ENCODE measurements at places on chromosomes 6 and 20.

DNA sequence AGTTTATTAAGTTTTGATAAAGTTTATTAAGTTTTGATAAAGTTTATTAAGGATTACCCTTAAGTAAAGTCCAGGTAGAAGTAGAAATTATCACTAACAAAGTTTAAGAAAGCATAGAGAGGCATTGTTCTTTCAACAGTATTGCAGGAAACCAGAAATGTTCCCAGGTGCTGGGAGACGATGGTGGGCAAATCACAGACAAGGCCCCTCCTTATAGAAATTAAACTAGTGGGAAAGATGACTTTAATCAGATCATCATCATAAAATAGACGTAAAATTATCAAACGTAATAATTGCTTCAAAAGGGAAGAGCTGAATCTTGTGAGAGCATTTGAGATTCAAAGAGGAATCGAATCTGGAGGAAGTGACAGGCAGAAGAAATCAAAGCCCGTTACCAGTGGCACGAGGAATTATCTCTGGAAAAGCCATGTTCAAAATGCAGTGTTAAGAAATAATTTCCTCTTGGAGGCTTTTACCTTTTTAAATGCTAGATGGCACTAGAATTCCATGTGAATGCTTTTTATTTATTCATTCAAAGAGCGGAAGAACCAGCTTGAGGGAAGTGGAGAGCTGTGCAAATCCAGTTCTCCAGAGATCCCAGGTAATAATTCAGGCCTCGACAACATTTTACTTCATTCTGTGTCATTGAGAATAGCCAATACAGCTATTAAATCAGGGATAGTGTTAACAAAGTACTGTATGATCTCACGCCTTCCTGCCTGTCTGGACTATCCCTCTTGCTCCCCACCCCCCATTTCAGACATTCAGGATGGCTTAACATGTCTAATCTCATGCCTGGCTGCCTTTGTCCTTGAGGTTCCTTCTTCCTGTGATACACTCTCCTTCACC, 1.0 kb upstream of the APMAP start:
- no peak for DNase-seq

GRCh38 chr6:89443658-89444057, 10.7 kb downstream of the ANKRD6 start:
- no peak for DNase-seq

- no peak for DNase-seq
Observed at GRCh38 chr20:49167811-49168507, 20.2 kb downstream of the STAU1 start.

DNA sequence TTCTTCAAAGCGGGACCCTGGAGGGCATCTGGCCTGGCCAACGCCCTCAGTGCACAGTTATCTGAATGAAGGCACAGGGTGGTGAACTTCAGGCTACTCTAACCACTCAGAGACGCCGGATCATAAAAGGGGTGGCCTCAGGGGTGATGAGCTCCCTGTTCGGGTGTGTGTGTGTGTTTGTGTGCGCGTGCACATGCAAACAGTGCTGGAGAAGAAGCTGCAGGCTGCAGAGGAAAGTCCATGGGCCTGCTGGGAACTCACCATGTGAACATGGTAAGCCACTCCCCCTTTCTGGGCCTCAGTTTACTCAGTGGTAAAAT, 42.0 kb downstream of the KIAA1755 start:
- DNase-seq = no peak

DNA sequence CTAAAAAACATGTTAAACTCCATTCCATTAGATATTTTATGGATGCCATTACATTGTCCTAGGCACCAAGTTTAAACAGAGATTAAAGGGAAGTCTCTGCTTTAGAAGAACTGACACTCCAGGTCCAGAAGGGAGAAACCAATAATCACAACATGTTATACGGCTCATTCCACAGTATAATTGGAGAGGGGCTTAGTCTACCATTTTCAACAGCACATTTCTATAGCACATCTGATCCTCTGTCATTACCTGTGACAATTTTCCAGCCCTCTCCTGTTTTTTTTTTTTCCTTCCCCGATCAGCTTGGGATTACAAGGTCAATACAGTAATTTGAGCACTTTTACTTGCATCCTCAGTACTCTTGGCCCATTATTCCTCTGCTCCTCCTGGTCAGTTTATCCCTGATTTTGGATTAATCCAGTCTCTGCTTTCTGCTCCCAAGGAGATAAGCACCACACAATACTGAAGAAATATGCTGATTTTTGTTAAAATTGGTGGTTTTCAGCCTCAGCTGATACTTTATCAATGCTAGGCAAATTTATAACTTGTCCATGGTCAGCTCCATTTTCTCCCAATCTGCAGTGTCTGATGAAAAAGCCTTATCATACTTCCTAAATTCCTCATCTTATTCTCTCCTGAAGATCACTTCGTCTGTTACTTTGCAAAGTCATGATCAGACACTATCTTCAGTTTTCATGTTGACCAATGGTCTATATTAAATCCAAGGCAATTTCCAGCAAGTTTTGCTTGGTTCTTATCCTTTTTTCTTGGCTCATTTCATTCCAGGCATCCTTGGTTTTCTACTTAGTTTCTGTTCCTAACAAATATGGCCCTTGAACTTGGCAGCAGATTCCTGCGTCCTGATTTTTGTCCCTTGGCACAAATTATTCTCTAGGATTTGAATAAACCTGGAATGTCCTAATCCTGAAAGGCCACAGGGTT, 30.8 kb upstream of the SYNCRIP start:
- peak; percentile 24 for DNase-seq

DNA sequence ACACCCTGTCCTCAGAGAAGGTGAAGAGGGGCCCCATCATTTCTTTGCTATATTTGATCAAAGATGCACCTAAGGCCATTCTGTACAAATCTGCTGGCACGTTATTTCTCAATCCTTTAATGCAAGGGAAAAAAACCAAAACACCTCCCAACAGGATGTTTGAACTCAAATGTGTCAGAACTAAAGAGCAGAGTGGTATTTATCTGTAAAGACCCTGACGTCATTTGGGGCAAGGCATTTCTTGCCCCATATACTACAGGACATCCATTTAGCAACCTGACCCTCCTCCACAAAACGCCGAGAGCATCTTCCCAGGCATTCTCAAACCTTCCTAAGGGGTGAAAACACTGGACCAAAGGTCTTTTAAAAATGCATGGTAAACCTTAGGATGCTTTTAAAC, 50.8 kb downstream of the ZMYND8 start:
- DNase-seq = no peak

DNA sequence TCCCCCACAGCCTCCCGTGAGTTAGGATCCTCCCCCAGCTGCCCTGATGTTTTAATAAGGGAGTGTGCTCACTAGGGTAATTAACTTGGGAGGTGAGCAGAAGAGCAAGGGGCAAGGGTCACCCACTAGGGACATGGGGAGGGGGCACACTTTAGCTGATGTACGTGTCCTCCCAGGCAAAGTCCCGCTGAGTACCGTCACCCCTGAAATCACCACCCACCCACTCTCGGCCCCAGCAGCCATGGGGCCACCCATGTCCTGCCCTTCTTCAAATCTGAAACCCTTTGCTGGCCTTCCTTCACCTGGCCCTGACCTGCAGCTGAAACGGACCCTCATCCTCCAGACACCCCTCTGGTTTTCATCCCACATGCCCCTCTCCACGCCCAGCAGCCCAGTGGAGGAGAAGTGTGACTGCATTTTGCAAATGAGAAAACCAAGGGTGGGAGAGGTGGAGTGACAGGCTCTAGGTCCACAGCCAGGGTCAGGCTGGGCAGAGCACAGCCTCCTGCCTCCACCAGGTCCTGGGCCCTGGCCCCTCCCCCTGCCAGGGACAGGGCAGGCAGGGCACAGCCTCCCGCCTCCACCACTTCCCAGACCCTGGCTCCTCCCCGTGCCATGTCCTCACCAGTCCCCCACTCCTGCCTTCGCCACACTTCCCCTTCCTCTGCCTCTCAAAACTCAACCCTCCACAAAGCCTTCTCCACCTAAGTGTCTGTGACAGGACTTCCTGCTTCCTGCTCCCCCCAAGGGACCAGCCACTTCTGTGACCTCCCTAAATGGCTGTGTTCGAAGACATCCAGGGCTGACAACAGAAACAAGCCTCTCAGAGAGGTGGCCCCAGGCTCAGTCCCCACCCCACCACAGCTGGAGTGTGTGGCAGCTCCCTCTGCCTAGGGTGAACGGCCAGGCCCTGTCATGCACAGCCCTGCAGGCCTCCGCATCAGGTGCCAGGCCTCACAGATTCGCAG, 15.1 kb downstream of the ACSS1 start:
- peak; percentile 50 for DNase-seq

DNA sequence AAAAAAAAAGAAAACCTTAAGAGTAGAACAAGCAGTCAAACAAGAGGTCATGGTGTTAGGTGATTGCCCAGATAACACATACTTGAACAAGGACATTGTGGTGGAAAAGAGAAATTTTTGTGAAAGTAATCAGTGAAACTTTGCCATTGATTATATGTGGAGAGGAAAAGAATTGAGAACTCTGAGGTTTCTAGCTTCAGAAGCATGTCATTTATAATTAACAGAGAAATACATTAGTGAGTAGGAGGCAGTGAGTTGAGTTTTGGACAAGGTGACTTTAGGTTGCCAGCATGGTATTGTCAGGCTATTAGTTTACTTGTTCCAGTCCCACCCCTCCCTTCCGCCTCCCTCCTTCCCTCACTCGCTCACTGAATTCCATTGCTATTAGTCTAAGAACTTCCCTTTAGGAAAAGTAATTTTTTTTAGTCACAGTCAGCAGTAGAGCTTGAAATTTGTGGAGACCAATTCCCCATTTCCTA, 17.2 kb downstream of the TAB2 start:
- peak; percentile 25 for DNase-seq

DNA sequence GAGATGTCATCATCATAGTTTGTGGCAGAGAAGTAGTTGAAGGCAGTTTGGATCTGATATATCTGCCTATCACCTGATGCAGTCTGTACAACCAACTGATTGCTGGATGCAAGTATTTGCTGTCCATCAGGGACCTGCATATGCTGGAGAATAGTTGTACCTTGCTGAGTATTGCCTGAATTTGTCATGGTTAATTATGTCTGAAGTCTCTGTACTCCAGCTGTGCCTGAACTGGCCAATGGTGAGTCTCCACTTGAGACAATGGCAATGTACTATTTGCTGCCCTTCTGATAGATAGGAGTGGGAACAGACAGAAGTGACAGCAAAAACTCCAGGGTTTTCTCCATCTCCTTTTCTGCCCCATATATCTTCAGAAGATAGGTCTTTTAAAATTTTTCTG, 531.5 kb downstream of the EPHA7 start:
- no peak for DNase-seq

DNA sequence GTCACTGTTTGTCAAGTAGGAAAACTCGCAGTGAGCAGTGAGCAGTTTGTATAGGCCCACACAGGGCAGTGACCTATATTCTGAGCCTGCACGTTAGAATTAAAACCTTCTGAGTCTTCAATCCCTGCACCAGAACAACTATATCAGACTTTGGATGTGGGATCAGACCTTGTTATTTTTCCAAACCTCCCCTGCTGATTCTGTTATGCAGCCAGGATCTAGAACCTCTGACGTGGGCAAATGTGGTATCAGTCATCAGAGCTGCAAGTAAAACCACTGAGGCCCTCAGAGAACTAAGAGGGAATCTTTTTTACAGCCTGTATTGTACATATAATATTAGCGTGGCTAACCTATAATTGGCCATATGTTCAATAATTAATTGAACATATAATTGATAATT, 32.0 kb upstream of the AKAP7 start:
- DNase-seq = no peak

DNA sequence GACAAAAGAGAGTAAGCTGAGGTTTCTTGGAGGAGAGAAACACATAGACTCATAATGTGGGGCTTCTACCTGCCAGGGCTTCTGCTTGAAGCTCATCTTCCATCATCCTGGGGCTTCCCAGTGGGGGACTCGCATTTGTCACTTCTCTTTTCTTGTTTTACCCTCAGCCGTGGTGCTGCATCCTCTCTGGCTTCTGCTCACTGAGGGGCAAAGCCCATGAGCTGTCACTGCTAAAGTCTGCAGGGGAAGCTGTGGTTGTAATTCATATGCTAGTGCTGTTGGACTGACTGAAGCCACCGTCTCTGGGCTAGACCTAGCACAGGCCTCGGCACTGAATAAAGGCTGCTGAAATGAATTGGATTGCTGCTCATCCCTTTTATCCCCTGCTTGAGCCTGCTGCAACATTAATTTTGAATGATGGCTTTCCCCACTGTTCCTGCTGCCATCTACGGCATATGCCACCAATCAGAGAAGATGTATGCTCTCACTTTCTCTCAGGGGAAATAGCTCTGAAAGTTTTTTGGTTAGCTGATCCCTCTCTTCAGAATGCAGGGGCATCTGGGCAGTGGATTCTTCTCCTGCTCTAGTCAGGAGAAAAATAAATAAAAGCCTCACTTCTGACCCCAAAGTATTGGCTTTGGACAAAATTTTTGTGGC, 568.4 kb upstream of the MAP3K7 start:
- DNase-seq = no peak

GRCh38 chr20:62743777-62744317, 35.2 kb downstream of the NTSR1 start:
- DNase-seq = no peak

DNA sequence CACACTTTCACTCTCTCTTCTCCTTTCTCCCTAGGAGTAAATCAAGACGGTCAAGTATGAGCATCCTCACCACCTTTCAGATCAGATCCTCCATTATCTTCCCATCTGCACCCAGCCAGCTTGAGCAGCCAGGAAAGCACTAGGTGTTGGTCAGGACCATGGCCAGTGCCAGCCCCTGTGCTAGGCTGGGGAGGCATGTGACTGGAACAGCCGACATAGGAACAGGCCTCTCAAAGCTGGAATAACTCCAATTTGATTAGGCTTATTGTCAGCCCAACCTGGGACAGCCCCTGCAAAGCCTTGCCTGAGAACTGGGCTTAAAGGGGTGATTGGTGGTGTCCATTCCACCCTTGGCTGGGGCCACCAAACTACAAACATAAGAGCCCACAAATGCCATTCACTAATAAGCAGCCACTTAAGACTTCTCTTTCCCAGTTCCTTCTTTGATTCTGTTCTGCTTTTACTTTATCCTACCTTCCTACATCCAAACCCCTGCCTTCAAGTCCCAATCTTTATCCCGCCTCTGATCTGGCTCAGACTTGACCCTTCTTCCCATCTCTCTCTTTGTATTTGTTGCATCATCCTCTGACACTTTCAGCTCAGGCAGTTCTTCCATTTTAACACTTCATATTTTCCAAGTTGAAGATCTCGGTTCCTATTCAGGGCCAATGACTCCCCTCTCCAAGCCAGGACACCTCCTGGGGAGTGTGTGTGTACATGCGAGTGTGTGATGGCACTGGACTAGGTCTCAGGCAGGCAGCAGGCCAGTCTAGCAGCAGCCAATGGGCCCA, 4.5 kb upstream of the TREM2 start:
- DNase-seq = no peak

DNA sequence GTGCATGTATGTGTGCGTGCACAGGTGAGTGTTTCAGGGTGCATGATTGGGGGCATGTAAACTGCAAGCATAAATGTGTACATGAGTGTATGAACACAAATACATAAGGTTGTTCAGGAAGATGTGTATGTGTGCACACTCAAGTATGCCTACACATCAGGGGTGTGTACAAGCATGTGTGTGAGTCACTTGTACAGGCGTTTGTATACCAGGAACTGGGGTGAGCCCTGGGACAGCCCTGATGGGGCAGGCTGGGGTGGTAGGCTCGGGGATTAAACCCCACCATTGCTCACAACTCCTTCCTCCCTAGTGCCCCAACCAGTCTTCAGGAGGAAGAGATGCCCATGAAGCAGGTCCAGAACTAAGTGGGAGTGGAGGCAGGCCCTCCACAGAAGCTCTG, 4.3 kb downstream of the CRIP3 start:
- no peak for DNase-seq

- DNase-seq = peak; percentile 76
Observed at GRCh38 chr20:51306521-51307358, 235.8 kb downstream of the NFATC2 start.

- DNase-seq = no peak
Observed at GRCh38 chr6:157035546-157035945, 258.4 kb downstream of the ARID1B start.

- DNase-seq = no peak
Observed at GRCh38 chr6:170046791-170047626, 243.9 kb downstream of the DLL1 start.
